ENCODE measurements at places on chromosomes 6 and 20.

DNA sequence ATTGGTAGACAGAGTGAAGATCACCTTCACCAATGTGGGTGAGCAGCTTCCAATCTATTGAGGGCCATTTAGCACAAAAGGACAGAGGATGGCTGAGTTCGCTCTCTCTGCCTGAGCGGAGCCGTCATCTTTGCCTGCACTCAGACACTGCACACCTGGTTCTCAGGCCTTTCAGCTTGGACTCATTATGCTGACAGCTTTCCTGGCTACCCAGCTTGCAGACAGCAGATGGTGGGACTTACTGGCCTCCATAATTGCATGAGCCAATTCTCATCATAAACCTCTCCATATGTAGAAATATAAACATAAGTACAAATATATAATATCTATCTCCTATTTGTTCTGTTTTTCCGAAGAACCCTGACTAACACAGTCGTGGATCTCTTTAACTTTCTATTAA, 13.7 kb downstream of the TBXT start:
- DNase-seq = no peak

- DNase-seq = no peak
Observed at GRCh38 chr20:38158701-38159351, 6.2 kb downstream of the TGM2 start.

- peak; percentile 80 for DNase-seq
Observed at GRCh38 chr6:161370880-161371279, 97.0 kb upstream of the AGPAT4 start.

DNA sequence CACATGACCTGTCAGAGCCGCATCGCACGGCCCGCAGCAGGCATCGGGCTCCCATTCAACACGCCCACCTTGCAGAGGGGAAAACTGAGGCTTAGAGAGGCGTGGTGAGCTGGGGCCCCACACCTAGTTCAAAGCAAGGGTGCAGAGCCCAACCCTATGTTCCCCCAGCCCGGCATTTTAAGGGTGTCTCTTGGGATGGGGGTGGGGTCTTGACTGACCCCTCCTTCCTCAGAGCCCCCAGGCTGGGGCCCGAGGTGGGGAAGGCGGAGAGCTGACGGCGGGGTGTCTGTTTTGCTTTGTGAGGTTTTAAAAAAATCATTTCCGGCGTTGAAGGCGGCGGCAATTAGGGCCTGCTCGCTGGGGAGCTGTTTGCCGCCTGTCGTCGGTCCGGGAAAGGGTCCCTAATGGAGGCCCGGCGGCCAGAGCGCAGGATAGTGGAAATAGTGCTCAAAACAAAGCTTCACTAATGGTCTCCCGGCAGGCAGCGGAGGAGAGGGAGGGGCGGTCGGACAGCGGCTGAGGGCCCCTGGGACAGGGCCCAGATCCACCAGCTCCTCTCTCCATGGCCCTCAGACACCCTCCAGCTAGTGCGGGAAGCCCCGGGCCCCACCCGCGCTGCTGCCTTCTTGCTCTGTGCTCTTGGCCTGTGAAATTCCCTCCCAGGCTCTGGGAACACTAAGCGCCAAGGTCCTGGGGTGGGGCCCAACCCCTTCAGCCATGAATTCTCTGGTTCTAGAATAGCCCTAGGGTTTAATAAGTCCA, 11.9 kb downstream of the VSTM2L start:
- no peak for DNase-seq

DNA sequence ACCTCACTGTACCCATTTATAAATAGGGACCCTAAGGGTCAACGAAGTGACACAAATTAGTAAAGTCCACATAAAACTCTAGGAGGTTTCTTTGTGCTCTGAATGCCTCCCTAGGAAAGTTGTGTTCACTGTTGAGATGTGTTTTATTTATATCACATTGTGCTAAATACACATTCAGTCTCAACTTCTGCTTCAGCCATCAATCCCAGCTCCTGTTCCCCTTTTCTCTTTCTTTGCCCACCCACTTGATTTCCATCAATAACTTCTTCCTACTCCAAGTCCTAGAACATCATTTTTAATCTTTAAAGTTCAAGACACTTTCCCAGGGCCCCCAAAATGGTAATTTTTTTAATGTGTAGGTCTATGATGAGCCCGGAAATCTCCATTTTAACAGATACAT, 208.3 kb upstream of the RAB32 start:
- no peak for DNase-seq

- no peak for DNase-seq
Observed at GRCh38 chr20:41635158-41635557, 17.0 kb upstream of the CHD6 start.

DNA sequence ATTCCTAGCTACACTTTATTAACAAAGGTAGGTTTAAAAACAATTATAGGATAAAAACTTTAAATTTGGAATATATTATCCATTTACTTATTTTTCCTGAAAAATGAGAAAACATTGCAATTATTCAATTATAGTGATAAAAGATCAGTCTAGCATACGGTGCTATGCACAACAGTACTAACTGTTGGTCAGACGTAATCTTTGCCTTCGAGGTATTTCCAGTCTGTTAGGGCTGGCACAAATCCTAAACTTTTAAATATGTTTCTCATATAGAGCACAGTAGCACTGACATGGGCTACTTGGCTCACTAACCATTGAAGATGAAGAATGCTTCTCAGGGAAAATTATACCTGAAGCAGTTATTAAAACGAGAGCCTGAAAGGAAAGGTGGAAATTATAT, 214.8 kb downstream of the PRKN start:
- DNase-seq = no peak

DNA sequence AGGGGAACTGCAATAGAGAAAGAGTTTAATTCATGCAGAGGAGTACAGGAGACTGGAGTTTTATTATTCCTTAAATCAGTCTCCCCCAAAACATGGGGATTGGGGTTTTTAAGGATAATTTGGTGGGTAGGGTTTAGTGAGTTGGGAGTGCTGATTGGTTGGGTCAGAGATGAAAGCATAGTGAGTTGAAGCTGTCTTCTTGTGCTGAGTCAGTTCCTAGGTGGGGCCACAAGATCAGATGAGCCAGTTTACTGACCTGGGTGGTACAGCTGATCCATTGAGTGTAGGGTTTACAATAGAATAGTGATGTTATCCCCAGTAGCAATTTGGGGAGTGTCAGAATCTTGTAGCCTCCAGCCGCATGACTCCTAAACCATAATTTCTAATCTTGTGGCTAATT, 29.1 kb downstream of the GPX6 start:
- no peak for DNase-seq

GRCh38 chr6:33720998-33721397, 9.5 kb upstream of the UQCC2 start:
- DNase-seq = no peak

GRCh38 chr20:62303340-62304226, 786 bp downstream of the ADRM1 start:
- peak; percentile 10 for DNase-seq

DNA sequence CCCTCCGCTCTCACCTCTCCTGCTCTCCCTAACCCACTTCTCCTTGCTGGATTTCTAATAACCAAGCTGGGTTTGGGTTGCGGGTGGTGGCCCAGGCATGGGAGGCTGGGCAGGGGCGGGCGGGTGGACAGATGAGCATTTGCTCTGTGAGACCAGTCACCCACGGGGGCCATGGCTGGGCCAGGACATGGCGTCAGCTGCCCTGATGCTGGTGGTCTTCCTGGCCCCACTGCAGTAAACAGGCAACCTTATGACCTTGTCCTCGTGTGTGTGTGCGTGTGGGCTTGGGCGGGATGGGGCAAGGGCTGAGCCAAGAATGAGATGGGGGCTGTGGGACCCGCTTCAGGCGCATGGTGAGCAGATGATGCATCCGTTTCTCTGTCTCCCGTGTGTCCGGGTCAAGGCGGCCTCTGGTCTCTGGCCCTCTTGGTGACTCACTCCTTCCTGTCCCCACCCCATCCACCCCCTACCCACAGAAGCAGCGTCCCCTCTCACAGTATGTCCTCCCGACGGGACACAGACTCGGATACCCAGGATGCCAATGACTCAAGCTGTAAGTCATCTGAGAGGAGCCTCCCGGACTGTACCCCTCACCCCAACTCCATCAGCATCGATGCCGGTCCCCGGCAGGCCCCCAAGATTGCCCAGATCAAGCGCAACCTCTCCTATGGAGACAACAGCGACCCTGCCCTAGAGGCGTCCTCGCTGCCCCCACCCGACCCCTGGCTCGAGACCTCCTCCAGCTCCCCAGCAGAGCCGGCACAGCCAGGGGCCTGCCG, 41.4 kb upstream of the MYL9 start:
- DNase-seq = peak; percentile 40

- DNase-seq = no peak
Observed at GRCh38 chr20:6767126-6767535, 355 bp upstream of the BMP2 start.

GRCh38 chr20:45154183-45154582, 20.5 kb upstream of the PI3 start:
- no peak for DNase-seq

DNA sequence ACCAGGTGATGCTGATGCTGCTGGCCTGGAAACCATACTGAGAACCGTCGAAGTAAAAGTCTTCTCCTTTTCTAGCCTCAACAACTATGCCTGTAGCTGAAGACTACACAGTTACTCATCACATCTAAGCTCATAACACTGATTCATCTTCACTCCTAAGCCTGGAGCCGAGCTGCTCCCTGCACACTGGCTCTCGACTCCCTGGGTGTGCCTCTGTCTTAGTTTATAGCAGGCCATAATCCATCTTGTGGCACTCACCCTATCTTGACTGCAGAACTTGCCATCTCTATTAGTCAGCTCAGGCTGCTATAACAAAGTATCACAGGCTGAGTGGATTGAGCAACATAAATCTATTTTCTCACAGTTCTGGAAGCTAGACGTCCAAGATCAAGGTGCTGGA, 191.0 kb downstream of the UNC5CL start:
- peak; percentile 31 for DNase-seq

DNA sequence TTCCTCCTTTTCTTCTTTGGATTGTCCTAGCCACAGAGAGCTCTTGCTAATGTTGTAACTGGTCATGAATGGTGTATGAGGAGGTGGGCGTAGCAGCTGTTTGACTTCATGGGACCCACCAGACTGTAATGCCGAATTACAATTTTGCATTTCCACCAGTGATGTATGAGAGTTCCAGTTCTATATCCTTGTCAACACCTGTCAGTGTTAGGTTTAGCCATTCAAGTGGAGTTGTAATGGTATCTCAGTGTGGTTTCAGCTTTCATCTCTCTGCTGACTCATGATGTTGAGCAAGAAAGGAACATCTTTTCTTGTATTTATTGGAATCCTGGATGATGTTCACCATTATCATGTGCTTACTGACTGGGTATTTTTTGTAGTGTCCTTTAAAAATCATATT, 5.1 kb downstream of the IGF2R start:
- peak; percentile 91 for DNase-seq

DNA sequence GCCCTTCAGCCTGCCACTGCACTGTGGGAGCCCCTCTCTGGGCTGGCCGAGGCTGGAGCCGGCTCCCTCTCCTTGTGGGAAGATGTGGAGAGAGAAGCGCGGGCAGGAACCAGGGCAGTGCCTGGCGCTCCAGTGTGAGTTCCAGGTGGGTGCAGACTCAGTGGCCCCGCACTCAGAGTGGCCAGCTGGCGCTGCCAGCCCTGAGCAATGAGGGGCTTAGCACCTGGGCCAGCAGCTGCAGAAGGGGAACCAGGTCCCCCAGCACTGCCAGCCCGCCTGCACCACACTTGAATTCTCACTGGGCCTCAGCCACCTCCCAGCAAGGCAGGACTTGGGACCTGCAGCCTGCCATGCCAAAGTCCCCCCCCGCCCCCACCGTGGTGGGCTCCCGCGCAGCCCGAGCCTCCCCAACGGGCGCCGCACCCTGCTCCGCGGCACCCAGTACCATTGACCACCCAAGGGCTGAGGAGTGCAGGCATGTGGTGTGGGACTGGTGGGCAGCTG, 205.9 kb downstream of the CLVS2 start:
- DNase-seq = no peak

DNA sequence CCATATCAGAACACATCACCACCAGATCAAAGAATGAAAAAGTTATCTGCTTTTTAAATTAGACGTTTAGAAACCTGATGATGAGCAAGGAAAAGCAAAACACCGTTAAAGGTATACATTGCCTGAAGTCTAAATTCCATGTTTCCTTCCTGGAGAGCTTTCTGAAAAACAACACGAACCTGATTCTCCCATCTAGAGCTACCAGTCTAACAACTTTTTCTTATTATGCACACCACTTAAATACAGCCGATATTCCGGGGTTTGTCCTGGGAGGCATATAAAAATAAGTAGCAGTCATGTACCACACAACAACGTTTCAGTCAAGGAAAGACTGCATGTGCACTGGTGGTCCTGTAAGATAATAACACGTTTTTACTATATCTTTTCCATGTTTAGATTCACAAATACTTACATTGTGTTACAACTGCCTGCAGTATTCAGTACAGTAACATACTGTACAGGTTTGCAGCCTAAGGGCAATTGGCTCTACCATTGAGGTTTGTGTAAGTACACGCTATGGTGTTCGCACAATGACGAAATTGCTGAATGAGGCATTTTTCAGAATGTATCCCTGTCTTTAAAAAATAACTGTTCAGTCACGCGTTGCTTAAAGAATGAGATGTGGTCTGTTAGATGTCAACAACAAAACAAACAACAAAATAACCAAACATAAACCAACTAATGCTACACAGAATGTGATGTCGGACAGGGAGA, 19.1 kb upstream of the LYRM2 start:
- no peak for DNase-seq

DNA sequence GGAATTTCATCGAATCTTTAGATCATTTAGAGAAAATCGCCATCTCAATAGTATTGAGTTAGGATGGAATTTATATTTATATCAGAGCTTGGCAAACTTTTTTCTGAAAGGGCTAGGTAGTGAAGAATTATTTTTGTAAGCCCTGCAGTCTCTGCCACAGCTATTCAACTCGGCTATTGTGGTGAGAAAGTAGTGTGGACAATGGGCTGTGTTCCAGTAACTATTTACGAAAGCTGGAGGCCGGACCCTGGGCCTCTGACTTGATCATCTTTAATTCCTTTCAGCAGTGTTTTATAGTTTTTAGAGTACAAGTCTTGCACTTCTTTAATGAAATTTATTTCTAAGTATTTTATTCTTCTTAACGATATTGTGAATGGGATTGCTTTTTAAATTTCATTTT, 201.5 kb downstream of the FARS2 start:
- DNase-seq = no peak

- peak; percentile 62 for DNase-seq
Observed at GRCh38 chr6:36979347-36979742, 6.7 kb downstream of the MTCH1 start.

GRCh38 chr6:110095101-110095500, 84.4 kb downstream of the WASF1 start:
- DNase-seq = no peak

- peak; percentile 57 for DNase-seq
Observed at GRCh38 chr20:973785-974194, 28.3 kb downstream of the RSPO4 start.

- no peak for DNase-seq
Observed at GRCh38 chr6:35089216-35089934, 51.8 kb downstream of the TCP11 start.
